ENCODE measurements at places on chromosomes 11 and 22. TPM values are rescaled to one million over a fixed set of nuclear protein-coding genes. Genes with fewer than 3 reads are reported as not detected.

GRCh38 chr22:37054056-37054395 is 2.5 kb downstream of the KCTD17 start:
- DNase-seq: no peak

DNA sequence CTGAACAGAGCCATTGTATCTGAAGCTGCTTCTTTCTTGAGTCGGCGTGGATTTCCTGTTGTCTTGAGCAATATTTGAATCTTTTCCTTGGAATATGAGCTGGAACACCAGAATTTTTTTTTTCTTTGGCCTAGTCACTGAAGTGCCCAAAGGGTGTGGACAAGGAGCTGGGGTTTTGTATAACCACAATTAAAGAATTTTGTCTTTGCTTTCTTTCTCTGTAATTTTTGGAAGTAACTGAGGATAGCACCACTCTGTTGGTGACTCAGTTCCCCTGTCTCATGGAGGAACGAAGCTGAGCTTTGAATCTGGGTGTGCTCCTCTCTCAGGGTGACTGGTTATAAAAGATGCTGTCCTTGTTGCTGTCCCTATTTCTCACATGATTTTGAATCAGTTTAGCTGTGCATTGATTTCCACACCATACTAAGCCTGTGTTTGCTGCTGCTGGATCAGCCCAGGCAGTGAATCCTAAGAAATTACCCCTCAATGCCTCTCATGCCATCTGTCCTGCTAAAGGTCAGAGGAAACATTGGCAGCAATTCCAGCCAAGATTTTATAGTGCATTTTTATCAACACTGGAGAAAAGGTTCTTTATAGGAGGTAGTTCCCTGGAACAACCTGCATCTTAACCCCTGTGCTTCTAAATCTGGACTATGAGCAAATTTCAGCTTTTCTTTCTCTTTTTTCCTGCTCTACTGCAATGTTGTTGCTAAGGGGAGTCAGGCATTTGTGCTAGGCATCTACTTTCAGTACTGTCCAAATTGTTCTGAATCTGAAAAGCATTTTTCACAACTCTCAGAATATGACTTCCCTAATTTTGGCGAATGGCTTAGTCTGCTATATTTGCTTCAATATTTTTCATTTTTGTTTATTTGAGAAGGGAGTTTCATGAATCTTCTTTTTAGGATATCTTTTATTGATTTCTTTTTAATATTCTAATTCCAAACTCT is 540.8 kb downstream of the SOX6 start:
- DNase-seq: no peak

- no peak for DNase-seq
These were observed 107.2 kb downstream of the TSPAN18 start for GRCh38 chr11:44833877-44834452.

GRCh38 chr11:115244296-115244695 is 259.9 kb downstream of the CADM1 start:
- no peak for DNase-seq

- peak; percentile 50 for DNase-seq
These were observed 18.4 kb upstream of the TMEM191C start for GRCh38 chr22:21448627-21449416.

- DNase-seq: peak; percentile 92
These were observed at the start of gene VPS37C for GRCh38 chr11:61161190-61162091. Gene VPS37C, minus strand, starts transcription at chr11:61161426. Its CDS starts 22,597 bp downstream, at chr11:61138829.

CRYBA4 gene
- not detected for polyA plus RNA-seq

TEX54 gene
- not detected for polyA plus RNA-seq

MUC2 gene
- polyA plus RNA-seq: 40.2 TPM

PHLDB1 gene
- 34.9 TPM for polyA plus RNA-seq
